ENCODE measurements at places on chromosomes 16 and 17.

GRCh38 chr17:58666858-58667267 lies 25.0 kb downstream of the TEX14 start:
- no peak for DNase-seq

DNA sequence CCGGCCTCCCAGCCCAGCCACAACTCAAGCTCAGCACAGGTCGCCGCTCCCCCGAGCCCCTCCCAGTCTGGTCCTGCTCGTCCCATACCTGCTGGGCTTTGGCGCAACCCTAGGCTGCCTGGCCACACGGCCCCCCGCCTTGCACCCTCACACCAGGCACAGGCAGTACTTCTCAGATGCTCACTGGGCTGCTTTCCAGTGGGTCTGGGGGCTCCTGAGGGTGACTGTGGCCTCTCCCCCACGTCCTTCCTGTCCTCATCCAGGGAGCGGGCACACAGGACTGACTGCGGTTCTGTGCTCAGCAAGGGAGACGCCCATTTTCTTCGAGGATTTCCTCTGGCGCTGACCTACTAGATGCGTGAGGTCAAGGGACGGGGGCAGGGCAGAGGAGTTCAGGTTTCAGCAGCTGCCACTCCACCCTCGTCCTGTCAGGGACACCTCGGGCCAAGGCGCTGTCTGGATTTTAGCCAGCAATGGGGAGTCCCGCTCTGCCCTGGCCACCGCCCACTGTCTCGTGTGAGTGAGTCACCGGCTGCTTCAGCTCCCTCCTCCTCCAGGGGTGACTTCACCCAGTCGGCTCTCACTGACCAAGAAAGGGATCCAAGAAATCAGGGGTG lies 115.8 kb downstream of the NPIPB11 start:
- no peak for DNase-seq

- no peak for DNase-seq
Observed at GRCh38 chr17:68497885-68498319, 14.3 kb upstream of the PRKAR1A start.

DNA sequence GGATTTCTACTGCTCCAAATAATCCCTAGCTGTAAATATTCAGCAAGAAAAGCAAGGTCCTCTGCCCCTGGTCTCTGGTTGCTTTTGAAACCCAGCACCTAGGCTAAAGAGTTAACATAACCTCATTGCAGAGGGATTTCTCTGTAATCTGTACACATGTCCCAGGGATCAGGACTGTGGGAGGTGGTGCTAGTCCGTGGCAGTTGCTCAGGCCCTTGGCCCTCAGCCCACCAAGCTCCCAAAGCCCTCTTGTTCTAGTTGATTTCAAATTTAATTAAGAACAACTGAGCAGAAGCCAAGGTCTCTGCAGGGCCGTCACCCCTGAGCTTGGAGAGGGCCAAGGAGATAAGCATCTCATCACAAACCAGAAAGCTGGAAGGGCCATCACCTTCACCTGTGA lies 181.1 kb downstream of the SOX9 start:
- no peak for DNase-seq

DNA sequence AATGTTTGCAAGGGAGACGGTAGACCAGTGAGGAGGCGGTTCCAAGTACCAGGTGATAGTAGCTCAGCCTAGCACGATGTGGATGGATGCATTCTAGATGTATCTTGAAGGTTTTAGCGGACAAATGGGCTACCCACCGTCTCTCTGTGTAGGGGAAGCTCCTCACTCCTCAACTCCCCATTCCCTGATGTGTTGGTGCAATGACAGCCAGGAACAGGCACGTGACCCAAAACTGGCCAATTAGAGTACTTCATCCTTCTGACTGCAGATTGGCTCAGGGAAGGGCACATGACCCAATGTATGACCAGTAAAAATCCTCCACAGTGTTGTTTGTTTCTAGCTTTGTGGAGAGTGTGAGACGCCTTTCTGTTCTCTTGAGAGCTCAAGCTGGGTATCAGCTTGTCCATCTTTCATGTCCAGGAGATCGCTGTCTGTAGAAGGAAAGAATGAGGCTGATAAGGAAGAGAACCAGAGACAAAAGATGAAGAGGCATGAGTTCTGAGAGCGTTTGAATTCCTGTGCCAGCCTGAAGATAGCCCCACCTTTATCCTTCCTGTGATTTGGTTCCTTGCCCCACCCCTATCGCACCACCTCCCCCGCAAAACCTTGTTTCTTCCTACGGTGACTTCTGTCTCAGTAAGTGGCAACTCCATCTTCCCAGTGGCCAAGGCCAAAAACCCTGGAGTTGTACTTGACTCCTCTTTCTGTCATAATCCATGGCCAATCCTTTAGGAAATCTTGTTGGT lies 2.3 kb upstream of the BORCS6 start:
- DNase-seq: no peak

- no peak for DNase-seq
Observed at GRCh38 chr17:35715416-35715815, 16.0 kb upstream of the RASL10B start.
